ENCODE measurements at places on chromosomes 7 and 10.

DNA sequence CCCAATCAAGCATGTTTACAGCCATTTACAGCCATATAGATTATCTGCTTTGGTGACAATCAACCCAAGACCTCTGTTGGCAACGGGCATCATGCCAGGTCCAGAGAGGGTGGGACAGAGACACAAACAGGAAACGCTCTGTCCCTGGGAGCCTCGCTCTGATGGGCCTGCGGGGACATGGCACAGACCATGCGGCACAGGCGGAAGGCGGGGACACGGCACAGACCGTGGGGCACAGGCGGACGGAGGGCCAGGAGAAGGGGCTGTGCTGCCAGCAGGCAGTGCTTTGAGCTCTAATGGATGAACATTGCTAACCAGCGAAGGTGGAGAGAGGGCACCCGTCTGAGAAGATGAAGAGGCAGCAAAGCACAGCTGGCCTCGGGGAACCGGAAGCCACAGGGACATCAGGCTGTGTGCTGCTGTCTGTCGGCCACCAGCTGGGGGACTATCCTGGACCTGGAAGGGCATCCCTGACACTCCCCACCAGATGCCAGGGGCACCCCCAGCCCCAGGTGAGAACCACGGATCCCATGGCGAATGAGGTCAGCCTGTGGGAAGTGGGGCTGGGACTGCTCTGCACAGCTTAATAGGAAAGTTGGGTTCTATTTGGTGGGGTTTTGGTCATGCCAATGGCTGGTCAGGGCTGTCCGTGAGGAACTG, 61.0 kb downstream of the DIP2C start:
- no peak for DNase-seq

DNA sequence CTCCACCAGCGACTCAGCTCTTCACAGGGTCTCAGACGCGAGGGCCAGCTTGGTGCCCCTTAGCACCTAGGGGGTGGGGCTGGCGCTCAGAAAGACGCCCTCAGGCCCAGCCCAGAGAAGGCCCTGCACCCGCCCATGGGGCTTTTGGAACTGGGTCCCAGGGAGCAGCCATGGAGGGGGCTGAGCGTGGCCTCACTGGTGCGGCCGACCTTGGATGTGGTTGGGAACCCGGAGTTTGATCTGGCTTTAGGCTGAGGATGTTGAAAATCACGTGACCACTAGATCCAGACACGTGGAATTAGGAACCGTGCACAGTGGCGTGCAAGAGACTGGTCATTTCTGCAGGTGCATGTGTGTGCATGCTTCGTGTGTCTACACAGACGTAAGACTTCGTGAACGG, 185.4 kb downstream of the DNAJB6 start:
- DNase-seq, result no peak

DNA sequence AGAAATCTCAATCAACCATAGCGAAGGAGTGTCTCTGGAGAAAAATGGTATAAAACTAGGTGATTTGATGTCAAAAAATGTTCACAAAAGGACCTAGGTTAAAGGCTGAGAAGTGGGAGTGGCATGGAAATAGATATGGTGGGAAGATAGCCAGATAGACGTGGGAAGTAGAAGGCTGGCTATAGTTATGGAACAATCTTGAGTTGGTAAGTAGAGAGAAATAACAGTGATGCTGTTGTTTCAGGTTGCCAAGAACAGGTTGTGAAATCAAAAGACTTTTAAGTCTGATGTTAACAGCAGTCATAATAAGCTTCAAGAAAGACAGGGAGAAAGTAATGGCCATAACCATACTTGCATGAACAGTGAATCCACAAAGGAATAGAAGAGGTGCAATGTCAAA, 106.1 kb upstream of the RSU1 start:
- no peak for DNase-seq

DNA sequence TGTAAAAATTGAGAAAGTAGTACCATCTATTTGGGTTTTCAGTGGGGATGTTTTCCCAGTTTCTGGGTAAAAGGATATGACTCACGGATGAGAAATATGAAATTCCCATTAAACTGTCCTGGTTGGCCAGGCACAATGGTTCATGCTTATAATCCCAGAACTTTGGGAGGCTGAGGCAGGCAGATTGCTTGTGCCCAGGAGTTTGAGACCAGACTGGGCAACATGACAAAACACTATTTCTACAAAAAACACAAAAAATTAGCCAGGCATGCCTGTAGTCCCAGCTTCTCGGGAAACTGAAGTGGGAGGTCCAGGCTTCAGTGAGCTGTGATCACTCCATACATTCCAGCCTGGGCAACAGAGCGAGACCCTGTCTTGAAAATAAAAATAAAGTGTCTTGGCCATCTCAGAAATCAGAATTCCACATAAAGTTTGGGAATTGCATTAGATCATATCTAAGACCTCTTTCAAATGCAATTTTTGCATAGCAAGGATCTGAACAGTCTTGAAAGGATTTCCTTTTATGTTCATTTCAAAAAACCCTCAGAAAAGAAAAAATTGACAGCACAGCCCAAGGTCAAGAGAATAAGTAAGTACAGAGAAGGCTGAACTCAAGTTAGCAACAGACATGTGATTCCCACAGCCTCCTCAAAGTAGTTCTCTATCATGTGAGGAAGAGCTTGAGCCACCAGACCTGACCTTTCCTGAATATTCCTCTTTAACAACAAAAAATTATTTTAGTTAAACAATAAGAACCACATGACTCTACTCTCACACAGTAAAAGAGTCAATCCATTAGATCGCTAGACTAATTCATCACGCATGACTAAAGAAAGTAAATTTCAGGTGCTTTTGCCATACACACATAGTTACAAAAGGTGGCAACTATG, 141.5 kb upstream of the CAV2 start:
- DNase-seq, result no peak

GRCh38 chr10:122637376-122637775, 62.3 kb downstream of the C10orf120 start:
- no peak for DNase-seq

DNA sequence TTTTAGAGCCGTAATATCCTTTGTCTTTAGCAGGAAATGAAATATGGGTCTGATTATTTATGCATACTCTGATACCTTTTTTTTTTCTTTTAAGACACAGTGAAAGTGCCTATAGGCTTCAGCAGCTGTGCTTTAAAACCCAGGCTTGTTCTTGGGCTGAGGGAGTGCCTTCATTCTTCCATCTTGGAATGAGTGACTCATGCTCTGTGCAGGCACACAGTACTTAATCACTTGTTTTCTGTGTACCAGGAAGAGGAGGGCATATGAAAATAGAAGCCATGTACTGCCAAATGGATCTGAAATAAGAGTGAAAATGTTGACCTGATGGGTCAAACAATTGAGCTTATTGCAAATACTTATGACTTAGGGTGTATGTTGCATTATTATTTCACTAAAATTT, 12.0 kb downstream of the INPP5F start:
- DNase-seq, result peak; percentile 32

DNA sequence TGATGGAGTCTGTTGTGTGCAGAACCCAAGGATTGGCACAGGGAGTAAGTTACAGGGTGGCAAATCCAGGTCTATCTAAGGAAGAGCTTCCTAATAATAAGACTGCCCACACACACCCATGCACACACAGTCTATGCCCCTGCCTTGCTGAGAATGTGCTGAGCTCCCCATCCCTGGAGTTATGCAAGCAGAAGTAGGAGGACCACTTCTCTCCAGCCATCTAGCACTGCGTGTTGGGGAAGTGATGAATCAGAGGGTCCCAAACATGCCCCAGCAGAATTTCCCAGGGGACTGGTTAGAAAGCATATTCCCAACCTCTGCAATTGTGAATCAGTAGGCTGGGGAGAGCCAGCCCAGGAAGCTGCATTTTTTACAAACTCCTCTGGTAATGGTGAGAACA, 117.2 kb downstream of the CDH23 start:
- no peak for DNase-seq

GRCh38 chr10:55782181-55782580, 578.9 kb downstream of the ZWINT start:
- no peak for DNase-seq

- DNase-seq, result no peak
Observed at GRCh38 chr7:119197877-119198527, 973.5 kb downstream of the ANKRD7 start.

DNA sequence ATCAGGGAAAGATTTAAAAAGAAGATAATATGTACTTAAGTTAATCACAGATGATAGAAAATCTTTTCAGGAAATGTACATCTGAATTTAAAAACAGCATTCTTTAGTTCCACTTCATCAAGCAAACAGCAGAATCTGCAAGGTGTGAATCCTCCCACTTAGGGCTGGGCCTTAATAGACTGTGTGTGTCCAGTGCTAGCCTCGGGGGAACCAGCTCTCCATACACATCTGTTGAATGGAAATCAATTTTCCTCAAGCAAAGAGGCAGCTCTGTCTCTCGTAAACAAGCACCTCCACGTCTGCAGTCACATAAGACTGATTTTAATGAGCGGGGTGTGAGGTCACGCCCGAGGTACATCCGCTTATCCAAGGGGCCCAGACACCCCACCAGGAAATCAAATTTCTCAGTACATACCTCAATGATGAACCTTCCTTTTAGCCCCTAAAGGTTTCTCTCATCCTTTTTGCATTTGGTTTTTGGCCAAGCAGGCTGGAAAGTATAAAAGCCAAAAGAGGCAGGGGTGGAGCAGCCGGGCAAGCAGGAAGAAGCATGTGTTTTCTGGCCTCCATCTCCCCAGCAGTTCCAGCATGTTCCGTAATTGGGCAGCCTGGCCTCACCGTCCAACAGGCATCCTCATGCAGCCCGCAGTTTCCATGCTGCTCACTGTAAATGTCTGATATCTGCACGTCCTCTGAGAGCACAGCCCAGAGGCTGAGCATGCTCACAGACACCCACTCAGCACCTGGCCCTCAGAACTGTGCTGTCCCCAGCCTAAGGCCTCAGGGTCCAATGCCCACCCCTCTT, 131.3 kb downstream of the GLI3 start:
- no peak for DNase-seq

DNA sequence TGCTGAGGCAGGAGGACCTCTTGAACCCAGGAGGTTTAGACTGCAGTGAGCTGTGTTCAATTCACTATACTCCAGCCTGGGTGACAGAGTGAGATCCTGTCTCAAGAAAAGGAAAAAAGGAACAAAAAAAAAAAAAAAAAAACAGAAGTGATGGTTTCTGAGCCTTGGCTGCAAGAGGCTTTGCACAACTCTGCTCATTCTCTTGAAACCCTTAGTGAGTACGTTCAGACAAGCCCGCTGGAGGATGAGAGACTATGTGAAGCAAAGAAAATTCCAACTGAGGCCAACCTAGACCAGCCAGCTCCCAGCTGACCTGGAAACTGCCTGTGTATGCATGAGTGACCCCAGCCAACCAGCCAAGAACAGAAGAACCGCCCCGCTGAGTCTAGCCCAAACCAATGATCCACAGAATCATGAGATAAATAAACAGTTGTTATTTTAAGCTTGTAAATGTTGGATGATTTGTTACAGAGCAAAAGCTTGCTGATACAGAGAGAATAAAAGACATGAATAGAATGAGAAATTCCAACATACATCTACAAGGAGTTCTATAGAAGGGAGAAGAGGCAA, 50.6 kb upstream of the FZD9 start:
- DNase-seq, result no peak

- DNase-seq, result no peak
Observed at GRCh38 chr7:116950889-116951351, 2.4 kb upstream of the ST7 start.
